ENCODE measurements at places on chromosomes 2 and 18.

GRCh38 chr2:85936421-85937068 lies 47.8 kb upstream of the ST3GAL5 start:
- DNase-seq: no peak

DNA sequence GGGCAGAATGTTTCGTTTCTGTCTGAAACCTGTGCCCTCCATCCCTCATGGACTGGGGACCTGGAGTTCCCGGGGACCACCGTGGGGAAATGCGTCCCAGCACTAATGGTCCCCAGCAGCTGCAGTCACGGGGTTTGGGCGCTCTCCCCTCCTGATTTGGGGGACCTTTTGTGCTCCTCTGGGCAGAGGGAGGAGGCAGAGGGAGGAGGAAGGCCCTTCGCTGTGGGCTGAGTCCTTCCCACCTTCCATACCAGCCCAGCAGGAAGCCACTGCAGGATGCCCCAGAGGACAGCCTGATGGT lies 3.2 kb downstream of the GPR35 start:
- peak; percentile 14 for DNase-seq

- DNase-seq: no peak
Observed at GRCh38 chr18:76619261-76619620, 124.2 kb upstream of the ZNF516 start.

DNA sequence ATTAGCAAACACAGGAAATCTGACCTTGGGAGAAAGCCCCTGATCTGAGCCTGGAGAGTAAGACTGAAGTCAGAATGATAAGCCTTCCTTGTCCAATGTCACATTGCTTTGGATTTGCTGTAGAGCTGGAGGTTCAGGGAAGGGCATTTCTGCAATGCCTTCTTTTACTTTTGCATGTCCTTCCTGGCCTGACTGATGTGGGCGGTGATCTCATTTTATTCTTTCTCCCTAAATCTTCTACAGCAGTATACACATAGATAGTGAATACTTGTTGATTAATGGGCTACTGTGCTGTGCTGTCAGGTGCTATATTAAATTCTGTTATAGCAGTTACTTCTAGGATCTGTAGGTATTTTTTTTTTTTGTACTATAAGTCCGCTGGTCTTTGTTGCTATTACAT lies 62.6 kb downstream of the PLCL1 start:
- DNase-seq: no peak

DNA sequence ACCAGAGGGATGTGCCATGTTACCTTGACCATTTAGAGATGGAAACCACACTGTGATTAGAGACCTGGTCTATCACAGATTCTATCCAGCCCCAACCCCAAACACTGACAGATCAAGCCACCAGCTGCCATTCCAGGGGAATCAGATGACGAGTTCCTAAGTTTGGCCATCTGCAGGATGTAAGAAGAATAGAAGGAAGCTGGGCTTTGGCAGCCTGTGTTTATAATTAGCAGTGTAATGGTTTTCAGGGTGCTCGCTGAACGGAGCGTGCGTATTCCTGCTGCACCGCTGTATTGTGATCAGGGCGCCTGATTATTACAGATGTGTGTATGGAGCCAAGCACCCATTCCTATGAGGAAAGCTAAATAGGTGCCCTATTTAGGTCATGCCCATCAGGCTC lies 138.1 kb downstream of the LRRC30 start:
- no peak for DNase-seq

- no peak for DNase-seq
Observed at GRCh38 chr2:162914161-162914560, 75.6 kb upstream of the KCNH7 start.
